ENCODE measurements at places on chromosomes 1 and 21.

DNA sequence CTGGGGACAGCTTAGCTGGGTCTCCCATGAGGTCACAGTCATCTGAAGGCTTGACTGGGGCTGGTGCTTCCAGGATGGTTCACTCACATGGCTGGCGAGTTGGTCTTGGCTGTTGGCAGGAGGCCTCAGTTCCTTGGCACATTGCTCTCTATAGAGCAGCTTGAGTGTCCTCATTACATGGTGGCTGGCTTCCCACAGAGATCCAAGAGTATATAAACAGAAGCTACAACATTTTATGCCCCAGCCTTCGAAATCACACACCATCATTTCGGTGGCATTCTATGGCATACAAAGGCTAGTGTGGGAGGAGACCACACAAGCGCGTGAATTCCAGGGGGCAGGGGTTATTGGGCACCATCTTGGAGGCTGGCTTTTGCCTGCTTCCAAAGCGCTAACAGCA, 63.0 kb downstream of the ALPL start:
- no peak for DNase-seq

DNA sequence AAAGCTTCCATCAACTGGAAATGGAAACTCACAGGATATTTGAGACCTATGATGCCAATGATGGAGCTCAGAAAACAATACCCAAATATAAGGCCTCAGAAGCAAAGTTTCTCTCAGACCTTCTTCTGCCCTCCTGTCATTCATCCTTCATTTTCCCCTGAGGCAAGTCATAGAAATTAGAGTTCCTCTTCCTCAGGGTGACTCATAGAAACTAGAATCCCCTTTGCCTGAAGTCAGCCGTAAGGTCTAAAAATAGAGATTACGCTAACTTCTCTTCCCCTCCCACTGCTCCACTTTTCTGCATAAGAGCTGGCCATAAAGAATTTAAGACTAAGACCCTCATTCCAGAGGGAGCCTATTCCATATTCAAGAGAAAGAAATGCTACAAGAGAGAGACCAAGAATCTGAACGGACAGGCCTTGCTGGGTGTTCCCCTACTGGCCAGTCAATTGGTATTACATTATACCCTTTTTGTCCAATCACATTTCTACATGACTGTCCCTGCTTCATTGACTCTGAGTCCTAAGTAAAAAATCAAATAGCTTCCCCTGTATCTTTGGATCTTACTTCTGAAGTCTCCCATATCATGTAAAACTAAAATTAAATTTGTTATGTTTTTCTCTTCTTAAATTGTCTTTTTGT, 994.9 kb downstream of the ADGRL2 start:
- DNase-seq: no peak

- DNase-seq: no peak
Observed at GRCh38 chr1:63590166-63590560, 3.0 kb upstream of the PGM1 start.

DNA sequence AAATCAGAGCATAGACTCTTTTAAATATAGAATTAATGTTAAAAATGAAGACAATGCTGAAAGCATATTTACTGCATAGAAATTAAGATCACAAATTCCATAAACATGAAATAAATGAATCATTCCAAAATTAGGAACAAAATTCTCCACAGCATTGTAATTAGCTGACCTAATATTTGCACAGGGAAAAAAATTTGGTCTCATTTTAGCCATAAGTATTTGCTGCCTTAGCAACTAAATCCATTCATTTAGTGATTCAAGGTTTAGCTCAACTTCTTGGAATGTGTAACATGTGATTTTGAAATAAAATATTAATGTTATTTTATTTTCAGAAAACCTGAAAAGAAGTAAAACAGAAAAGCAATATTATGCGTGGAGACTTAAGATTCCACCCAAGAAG, 25.5 kb downstream of the ADAMTS5 start:
- no peak for DNase-seq

DNA sequence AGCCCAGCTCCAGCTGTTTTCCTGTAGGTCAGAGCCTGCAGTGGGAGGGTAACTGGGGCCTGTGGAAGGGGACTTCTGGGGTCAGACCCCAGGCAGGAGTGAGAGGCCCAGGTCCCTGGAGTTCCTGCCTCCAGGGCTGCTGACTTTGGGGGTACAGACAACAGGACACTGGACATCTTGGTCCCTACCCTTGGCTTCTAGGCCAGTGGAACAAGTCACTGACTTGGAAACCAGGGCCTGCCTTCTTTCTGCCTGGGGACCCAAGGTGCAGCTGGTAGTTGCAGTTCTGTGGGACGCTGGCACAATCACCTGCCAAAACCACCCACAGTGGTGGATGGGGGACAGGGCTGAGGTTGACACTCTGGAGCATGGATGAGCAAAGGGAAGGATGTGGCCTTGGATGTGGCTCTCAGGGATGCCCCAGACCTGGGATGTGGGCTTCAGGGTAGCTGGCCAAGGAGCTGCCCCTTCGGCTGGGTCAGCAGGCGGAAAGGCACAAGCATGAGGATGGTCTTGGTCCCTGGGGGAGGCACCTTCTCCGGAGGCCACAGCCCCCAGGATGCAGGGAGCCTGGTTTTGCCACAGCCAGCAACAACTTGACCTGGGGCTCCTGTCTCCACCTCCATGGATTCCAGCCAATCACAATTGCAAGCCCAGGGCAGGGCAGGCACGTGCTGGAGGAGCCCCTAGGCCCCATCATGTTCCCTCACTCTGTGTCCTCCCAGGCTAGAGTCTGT, 5.8 kb downstream of the JMJD4 start:
- DNase-seq: peak; percentile 35

DNA sequence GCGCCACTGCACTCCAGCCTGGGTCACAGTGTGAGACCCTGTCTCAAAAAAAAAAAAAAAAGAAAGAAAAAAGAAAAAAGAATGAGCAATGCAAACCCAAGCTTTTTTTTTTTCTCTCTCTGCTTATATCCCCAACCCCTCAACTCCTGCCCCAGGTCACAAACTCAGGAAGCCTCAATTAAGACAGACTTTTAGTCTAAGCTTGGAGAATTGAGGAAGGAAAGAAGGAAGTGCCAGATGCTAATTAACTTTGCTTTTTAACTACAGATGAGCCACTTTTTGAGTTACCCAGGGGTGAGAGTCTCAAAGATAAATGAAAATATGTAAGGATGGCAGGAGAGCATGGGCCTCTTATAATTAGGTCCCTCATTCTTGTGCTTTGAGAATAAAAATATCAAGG, 33.3 kb downstream of the PIK3CD start:
- DNase-seq: peak; percentile 34

GRCh38 chr1:162230517-162230916, 146.1 kb downstream of the SPATA46 start:
- no peak for DNase-seq

DNA sequence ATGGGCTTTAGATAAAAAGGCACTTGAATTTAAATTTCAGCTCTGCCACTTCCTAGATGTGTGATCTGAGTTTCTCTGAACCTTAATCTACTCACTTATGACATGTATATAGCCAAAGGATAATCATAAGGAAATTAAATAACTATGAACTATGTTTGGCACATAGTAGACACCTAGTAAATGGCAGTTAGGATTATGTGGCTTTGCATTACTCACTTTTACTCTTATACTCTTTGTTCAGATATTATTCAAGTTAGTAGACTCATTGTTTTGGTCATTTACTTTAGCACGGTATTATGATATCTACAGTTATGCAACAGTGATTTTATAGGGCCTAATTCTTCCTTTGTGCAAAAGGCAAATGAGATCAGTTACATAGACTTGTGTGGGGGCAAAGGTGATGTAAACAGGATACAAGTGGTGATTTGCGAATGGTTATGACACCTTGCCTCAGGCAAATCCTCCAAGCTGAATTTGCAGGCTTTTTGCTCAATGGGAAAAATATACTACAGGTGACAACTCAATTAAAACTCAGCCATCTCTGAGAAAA, 297.2 kb upstream of the PBX1 start:
- no peak for DNase-seq

Measured in hematopoietic multipotent progenitor cell treated with erythropoietin and hydrocortisone succinate and interleukin-3 and kit ligand, for 4 days (in vitro differentiated cells).